ENCODE measurements at places on chromosomes 16 and 17.

DNA sequence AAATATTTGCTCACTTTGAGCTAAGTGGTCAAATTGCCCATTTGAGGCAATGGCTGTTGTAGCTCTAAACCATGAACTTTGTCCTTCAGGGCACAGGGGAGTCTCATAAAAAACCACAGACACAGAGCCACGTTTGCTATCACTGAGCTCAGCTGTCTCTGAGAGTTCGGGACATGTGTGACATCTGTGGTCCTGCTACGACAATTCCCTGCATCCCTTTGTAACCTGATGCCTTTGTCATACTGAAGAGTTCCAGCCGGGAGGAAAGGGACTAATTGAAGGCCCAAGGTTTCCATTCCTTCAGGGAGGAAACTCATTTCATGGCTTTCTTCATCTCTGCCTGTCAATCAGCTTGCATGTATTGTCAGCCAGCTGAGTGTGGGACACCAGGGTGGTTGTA lies 599.4 kb upstream of the CDH5 start:
- DNase-seq: no peak

DNA sequence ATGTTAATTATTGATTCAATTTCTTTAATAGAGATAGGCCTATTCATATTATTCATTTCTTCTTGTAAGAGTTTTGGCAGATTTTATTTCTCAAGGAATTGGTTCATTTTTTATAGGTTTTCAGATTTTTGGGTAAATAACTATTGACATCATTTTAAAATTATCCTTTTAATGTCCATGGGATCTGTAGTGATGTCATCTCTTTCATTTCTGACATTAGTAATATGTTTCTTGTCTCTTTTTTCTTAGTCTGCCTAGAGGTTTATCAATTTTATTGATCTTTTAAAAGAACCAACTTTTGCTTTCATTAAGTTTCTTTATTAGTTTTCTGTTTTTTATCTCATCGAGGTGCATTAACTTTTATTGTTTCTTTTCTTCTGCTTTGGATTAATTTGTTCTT lies 162.6 kb downstream of the FTO start:
- no peak for DNase-seq

- no peak for DNase-seq
Observed at GRCh38 chr16:19678804-19679203, 39.2 kb downstream of the KNOP1 start.

GRCh38 chr16:53291757-53292392 lies 142.4 kb upstream of the RBL2 start:
- DNase-seq: no peak

GRCh38 chr16:31476303-31477219 lies 4.6 kb downstream of the TGFB1I1 start:
- DNase-seq: peak; percentile 83

DNA sequence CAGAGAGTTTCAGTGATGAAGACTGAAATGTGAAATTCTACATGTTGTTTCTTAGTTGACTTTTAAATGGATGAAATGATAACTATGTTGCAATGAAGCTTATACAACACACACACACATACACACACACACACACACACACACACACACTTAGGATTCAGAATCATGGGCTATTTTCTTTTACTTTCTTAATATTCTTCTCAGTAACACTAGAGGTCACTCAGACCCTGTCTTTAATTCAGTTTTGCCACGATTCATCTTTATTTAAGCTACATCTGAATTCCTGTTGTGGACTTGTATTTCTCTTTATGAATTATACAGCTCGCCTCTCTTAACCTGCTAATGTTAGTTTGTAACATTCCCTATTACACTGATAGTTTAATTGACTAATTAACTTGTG lies 109.6 kb upstream of the GOT2 start:
- no peak for DNase-seq

DNA sequence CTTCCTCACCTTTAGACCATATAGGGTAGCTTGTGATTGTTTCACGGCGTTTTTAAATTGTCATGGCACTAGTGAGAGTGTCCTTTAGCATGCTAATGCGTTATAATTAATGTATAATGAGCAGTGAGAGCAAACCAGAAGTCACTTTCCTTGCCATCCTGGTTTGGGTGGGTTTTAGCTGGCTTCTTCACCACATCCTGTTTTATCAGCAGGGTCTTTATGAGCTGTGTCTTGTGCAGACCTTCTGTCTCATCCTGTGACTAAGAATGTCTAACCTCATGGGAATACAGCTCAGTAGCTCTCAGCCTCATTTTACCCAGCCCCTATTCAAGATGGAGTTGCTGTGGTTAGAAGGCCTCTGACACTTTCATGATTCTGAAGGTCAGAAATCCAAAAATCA lies 370.9 kb upstream of the RBFOX1 start:
- no peak for DNase-seq

- no peak for DNase-seq
Observed at GRCh38 chr17:81156866-81157805, 8.2 kb upstream of the PVALEF start.

DNA sequence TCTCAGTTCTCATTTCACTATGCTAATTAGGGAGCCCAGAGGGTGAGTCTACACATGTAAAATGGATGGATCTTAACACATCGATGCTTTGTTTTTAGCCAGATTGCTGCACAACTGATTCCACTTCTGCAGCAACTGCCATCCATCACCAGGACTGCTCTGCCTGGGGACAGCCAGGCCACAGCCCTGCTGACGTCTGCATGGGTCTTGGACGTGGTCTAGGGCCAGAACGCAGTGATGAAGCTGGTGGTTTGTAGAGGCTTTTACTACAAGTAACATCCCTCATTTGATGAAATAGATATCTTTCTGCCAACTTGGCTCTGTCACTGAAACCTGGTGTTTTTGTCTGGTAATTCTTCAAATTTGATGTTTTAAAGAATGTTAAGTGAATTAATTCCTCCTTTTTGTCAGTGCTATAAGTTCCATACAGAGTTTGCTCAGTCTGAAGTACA lies 50.6 kb downstream of the MARCHF10 start:
- no peak for DNase-seq

DNA sequence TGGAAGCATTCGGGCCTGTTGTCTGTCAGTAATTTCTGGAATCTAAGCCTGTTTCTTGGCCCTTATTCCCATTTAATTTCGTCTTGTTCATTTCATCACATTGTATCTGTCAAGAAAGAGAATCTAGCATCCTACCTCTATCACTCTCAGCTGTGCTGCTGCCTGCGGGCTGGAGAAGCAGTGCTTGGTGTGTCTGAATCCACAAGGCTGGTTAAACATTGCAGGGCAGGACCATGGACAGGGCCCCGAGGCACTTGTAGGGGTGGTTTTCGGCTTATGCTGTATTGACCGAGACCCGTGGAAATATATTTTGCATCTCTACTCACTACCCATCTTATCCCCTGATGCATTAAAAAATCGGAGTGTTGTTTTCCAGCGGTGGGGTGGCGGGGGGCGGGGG lies 3.1 kb downstream of the RAB11FIP4 start:
- DNase-seq: no peak

DNA sequence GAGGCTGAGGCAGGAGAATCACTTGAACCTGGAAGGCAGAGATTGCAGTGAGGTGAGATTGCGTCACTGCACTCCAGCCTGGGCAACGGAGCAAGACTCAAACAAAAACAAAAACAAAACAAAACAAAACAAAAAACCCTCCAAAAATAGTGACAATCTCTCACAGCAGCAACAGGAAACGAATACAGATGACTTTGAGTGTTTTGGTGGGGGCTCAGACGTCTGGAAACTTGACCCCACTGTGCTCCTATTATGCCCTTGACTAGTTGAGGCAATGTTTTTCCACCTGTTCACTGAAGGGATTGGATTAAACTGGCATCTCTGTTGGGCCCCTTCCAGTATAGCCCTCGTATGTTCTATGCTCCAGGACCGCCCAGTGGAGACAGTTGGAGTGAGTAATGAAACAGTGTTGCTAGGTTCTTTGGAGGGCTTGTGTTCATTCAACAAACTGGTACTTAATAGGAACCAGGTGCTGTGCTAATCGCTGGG lies 167.0 kb downstream of the UTP18 start:
- DNase-seq: no peak

DNA sequence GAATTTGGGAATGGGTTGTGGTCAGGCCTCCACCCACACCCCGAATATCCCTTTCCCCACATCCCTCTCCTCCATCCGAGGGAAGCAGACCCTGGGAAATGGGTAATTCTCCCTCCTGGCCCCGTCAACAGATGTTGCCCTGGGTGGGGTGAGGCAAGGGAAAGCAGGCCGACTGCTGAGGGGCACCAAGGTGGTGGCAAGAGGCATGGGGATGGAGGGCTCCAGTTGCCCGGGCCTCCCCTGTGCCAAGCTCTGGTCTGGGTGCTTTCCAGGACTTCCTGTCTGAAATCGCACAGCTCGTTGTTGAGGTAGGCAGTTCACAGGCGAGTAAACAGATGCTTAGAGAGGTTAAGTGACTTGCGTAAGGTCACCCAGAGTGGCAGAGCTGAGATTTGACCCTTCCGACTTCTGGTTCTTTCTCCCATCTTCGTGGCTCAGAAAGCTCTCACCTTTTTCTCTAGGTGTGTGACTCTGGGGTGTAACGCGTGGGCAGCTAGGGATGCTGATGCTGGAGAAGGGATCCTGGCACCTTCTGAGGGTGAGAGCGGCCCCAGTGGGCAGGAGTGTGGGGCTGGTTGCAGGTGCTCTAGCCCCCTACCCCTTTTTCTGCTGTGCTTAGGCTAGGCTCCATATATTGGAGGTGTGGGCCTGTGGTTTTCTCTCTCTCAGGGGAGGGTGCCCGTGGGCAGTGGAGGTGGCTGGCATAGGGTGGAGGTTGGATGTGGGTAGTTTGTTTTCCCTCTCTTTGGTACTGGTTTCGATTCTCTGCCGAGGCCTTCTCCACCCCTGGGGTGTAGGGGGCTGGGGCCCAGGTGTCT lies 17.2 kb downstream of the RARA start:
- no peak for DNase-seq

- no peak for DNase-seq
Observed at GRCh38 chr17:42477173-42477572, 18.5 kb downstream of the ATP6V0A1 start.

GRCh38 chr17:1060991-1061390 lies 64.1 kb downstream of the TIMM22 start:
- DNase-seq: no peak

DNA sequence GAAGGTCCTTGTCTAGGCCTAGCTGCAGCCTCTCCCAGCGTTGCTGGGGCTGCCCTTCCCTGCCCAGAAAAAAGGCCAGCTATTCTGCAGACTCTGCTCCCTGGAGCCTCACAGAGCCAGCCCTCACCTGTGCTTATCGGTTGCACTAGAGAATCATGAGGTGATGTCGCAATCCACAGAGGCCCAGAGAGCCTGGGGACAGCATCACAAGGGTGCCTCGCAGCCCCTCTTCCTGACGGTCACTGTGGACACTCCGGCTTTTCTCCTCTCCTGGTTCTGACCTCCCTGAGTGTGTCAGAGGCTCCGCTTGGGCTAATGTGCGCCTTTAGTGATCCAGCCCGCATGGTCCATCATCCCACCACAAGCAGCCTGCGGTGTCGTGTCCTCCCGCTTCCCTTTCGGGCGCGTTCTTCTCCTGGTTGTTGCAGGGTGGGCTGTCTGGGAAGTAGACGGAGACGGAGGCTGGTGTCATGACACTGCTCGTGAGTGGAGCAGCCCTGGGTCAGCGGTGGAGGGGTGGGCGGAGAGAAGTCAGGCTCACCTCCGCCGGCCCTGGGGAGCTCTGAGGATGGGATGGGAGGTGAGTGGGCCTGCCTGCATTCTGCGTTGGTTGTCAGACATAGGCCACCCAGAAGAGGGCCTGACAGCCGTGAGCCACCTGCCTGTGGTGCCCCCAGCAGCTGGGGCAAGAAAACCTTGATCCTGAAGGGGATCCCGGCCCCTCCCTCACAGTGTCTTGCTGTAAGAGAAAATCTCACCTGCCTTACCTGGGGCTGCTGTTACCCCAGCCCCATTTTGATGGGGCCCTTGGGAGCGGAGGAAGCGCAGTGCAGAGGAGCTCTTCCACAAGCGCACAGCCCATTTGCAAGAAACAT lies 165.9 kb upstream of the CHMP6 start:
- no peak for DNase-seq

DNA sequence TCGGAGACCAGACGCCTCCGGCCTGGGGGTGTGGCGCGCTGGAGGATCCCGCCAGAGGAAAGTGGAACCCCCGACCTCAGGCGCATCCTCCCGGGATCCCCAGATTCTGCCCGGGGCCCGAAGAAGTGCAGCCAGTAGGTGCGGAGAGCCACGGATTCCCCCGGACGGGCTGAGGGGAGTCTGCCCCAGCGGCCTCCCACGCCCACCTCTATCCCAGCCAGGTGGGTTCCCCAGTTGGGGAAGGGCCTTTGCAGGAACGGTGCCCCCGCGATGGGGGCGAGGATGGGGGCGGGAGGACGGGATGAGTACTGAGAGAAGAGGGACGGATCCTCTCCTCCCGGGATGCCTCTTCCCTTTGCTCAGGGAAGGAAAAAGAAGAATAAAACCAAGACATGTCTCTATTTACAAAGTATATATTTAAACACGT lies 5.1 kb downstream of the CBX8 start:
- DNase-seq: no peak

GRCh38 chr16:49000594-49000993 lies 281.0 kb downstream of the CBLN1 start:
- no peak for DNase-seq

DNA sequence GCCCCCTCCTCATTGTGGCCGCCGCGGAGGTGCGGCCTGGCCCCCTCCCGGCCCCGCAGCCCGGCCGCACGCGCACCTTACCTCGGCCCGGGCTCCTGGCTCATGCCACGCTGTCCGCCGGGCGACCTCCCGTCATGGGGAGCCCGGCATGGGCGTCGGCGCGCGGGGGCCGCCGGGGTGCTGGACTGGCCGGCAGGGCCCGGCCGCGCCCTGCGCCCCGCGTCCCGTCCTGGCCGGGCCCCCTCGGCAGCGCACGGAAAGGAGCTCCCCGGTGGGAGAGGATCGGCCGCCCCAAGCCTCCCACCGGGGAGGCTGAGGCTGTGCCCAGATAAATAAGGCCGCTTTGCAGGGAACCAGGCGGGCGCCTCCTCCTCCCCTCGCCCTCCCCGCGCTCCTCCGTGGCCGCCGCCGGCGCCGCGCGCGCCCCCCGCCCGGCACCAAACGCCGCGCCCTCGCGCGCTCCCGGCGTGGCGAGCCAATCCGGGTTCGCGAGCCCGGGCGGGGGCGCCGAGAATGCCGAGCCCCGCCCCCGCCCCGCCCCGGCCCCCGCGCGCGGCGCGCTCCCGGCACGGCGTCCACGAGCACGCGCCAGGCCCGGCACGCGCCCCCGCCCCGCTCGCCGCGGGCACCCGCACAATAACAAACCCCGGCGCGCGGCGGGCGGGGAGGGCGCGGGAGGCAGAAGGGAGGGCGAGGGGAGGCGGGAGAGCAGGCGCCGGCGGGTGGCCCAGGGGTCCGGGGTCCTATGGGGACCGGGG lies at the start of gene FBXL16:
TSS of gene FBXL16 (minus strand) at position 371 of the 758 bp plus-strand sequence. CDS start 8,396 bp downstream, outside the sequence.
- DNase-seq: peak; percentile 97

GRCh38 chr17:61408151-61409041 lies 8.8 kb downstream of the TBX2 start:
- DNase-seq: peak; percentile 42

DNA sequence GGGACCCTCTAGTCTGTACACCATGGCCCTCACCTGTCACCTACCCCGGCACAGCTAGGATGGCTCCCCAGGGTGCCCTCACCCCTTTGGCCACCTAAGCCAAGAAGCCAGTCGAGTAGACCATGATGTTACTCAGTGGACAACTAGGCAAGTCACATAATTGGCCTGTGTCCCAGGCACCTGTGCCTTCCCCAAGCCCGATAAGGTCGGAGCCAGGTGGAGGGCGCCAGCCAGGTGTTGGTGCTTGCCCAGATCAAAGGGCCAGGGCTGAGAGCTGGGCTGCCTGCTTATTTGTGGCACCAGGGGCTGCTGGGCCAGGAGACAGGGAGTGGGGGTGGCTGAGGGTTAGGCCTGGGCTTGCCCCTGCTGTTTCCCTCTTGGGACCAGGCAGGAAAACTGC lies 16.8 kb downstream of the SPNS2 start:
- DNase-seq: no peak
